ENCODE measurements at places on chromosomes 6 and 20.

- no peak for DNase-seq
Measured at GRCh38 chr6:163768905-163769304, 354.4 kb downstream of the QKI start.

DNA sequence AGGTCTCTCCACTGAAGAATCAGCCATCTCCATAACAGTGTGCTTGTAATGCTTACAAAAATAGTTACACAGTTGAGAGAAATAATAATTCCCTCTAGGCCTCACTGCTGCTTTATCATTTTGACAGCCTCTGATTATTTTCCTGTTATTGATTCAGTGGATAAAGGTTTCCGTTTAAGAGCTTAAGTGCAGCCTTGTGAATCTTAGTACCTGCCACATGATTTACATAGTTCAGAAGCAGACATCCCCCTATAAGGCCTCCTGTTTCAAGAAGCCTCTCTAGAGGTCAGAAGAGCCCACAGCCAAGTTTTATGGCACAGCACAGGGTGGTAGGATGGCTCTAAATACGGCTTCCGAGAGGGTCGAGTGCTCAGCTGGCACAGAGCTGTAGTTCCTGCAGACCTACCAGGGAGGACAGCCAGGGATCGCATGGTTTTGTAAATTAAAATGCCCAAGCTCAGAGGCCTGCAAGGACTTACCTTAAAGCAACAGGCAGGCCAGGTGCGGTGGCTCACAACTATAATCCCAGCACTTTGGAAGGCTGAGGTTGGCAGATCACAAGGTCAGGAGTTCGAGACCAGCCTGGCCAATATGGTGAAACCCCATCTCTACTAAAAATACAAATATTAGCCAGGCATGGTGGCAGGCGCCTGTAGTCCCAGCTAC is 17.6 kb upstream of the PYGB start:
- no peak for DNase-seq

- DNase-seq, result no peak
Measured at GRCh38 chr20:34363465-34364222, 571 bp downstream of the ITCH start.

- DNase-seq, result no peak
Measured at GRCh38 chr20:23021541-23021940, 13.6 kb upstream of the SSTR4 start.

DNA sequence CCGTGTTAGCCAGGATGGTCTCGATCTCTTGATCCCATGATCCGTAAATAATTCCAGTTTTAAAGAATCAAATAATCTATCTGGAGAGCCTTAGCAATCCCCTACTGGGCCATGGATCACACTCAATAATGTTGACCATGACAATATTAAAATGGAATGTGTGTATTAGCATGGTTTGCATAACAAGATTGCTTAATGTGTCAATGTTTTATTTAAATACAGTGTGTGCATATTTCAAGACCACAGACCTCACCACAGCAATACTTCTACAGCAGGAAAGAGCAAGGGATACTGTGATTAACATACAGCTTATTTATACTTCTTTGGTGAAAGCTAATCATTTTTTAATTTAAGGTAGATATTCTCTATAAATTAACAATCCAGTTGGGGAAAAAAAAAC is 470.4 kb downstream of the TFAP2B start:
- no peak for DNase-seq

DNA sequence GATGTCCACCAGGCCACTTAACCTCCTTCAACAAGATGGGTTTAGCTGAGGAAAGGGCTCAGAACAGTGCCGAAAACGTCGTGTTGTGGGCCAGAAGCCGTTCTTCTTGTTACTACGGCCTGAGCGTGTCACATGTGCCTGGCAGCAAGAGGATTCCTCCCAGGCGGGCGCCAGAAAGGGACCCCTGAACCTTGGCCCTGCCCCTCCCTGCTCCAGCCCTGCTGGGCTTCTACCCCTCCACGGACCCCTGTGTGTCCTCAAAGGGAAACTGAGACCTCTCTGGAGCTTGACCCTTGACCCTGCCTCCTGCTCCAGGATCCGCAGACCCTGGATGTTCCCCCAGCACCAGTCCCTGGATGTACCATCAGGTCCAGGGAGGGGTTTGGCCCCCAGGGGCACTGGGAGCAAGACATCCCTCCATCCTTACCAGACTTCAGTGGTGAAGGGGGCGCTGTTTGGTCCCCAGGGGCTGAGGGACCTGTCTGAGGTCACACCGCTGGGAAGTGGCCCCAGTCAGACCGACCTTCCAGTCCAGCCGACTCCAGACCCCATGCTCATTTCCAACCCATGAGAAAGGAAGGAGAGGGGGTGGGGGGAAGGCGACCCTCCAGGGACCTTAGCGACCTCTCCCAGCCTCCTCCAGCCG is 10.1 kb downstream of the HRH3 start:
- no peak for DNase-seq

GRCh38 chr20:8635837-8636236 is 433.1 kb upstream of the PLCB4 start:
- DNase-seq, result no peak

DNA sequence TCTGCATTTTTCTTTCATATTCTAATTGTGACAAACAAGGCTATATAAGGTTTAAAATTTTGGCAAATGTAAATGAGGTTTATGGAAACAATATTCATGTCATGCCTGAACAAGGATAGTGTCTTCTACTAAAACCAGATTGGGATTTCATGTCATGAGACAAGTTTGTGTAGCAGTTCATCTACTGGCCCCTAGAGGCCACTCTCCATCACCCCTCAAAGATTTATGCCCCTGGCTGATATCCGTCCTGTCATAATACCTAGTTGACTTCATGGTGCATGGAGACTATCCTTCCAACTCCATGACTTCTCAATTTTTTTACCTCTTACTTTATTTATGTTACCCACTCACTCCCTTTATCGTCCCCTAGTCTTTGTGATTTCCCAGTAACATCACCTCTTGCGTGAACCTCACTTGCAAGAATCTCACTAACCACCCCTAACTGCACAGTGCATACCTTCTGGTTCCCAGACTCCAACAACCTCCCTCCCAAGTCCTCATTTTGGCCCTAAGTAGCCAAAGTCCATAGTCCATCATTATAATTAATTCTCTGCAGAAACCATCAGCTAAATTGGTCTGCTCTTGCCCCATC is 179.8 kb downstream of the TASP1 start:
- DNase-seq, result no peak

DNA sequence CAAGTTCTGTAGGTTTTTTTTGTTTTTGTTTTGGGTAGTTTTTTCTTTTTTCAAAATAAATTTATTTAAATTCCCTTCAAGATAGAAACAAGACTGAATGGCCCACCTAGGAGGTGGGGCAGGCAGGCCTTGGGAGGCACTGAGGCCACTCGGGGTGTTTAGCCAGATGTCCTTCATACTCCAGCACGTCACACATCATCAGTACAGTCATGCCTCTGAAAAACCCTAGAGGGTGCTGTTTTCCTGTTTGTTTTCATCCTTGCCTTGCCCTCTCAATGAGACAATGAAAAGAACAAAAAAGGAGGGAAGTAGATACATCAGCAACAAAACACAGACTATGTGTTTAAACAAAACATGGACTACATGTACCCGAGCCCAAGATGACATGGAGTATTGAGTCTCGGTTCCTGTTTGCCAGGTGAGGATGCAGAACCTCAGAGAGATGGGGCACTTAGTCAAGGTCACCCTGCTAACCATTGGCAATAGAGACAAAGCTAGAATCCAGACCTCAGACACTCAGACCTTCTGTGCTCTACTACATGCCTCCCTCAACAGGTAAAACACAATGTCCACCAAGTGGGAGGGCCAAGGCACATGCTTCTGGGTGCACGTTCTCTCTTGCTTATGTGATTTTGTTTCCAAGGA is 26.8 kb upstream of the CLIC5 start:
- DNase-seq, result peak; percentile 51

GRCh38 chr6:21556968-21557721 is 36.4 kb upstream of the SOX4 start:
- DNase-seq, result no peak

DNA sequence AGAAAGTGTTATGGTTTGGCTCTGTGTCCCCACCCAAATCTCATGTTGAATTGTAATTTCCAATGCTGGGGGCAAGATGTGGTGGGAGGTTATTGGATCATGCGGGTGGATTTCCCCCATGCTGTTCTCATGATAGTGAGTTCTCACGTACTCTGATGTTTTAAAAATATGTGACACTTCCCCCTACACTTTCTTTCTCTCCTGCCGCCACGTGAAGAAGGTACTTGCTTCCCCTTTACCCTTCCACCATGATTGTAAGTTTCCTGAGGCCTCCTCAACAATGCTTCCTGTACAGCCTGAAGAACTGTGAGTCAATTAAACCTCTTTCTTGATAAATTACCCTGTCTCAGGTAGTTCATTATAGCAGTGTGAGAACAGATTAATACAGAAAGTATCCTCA is 150.8 kb downstream of the TMEM200A start:
- DNase-seq, result no peak

GRCh38 chr6:11460001-11460668 is 77.4 kb upstream of the TMEM170B start:
- DNase-seq, result no peak

DNA sequence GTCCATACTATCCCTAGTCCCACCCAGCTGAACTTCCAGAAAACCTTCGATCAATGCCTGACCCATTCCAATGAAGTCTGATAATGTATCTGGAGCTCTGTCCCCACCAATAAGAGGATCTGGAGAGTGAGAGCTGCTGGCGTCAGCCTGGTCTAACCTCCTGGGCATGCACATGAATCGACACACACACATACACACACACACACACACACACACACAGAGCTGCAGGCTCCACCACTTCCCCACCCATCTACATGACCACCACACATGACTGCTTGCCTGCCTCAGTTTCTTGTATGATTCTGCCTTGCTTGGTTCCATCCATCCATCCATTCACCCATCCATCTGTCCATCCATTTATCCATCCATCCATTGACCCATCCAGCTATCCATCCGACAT is 60.8 kb downstream of the FAXC start:
- no peak for DNase-seq

DNA sequence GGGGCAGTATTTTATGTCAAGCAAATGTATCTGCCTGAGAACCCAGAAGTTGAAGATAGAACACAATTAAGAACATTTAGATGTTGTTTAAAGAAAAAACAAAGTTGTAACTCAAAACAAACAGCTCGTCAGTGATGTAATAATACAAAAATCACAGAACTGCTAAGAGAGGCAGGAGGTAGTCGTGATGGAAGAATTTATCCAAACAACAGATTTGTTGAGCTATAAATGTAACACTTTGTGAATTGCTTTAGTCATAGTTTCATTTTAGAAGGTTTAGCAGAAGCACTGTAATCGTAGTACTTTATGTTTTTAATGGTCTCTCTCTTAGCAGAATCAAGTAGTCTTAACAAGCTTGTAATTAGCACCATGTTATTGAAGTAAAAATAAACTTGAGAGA is 73.6 kb downstream of the SCAF8 start:
- DNase-seq, result no peak

GRCh38 chr6:127199470-127199869 is 67.2 kb upstream of the RNF146 start:
- no peak for DNase-seq

GRCh38 chr20:49347156-49347555 is 69.3 kb upstream of the ZNFX1 start:
- DNase-seq, result no peak

- DNase-seq, result no peak
Measured at GRCh38 chr6:148535381-148535780, 192.7 kb downstream of the SASH1 start.

GRCh38 chr6:17585766-17586490 is 14.2 kb upstream of the FAM8A1 start:
- DNase-seq, result no peak

GRCh38 chr6:6892744-6893583 is 214.8 kb upstream of the RREB1 start:
- no peak for DNase-seq

DNA sequence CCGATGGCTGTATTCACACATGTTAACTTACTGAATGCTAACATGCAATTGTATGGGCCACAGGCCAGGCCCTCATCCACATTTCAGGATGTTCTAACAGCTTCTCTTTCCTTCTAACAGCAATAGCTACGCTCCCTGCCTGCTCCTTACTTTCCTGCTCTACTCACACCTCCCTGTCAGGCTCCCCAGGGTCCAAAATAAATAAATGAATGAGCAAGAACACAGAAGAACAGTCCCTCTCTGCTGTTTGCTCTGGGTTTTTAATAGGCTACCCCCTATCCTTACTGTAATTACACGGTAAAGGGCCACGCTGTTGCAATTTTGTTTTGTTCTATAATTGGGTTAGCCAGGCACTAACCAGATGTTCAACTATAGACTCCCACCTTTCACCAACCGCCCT is 135.6 kb downstream of the GMDS start:
- DNase-seq, result peak; percentile 75

DNA sequence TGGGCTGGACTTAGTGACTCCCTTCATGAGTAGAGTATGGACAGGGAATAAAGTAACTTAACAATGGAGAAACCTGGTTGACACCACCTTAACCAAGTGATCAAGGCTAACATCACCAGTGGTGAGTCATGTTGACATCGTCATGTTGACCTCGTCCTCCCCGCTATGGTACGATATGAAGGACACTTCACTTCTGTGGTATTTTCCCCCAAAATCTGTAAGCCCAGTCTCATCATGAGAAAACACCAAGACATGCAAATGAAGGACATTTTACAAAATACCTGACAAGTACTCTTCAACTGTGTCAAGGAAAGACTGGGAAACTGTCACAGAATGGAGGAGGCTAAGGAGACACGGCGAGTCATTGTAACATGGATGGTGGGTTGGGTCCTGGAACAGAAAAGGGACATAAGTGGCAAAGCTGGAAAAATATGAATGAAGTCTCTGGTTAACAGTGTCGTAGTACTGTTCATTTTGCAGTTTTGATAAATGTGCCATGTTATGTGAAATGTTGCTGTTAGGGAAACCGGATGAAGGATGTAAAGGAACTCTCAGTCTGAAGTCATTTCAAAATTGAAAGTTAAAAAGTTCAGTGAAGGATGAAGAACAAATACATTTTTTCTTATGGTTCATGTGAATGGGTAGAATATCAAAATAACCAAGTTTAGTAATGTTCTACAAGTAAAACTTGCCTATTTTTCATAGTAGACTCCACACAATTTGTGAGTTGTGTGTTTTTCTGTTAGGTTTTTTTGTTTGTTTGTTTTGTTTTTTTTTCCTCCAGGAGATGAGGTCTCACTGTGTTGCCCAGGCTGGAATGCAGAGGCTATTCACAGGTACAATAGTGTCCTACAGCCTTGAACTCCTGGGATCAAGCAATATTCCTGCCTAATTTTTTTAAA is 247.5 kb downstream of the TMEM242 start:
- DNase-seq, result no peak

GRCh38 chr6:136751522-136751956 is 40.7 kb downstream of the MAP3K5 start:
- DNase-seq, result no peak

- no peak for DNase-seq
Measured at GRCh38 chr6:159094444-159095252, 49.9 kb upstream of the TAGAP start.

- DNase-seq, result no peak
Measured at GRCh38 chr20:62708591-62709536, at the start of gene NTSR1. TSS of gene NTSR1 (plus strand) at chr20:62708836. CDS start at chr20:62709208, 372 bp downstream.
